ENCODE measurements at places on chromosomes 13 and 19. TPM values are rescaled to one million over a fixed set of nuclear protein-coding genes. Genes with fewer than 3 reads are reported as not detected.
A peak's percentile ranks its signal among the peaks of the same experiment; 100 is the strongest.

Gene FAAP24
- polyA plus RNA-seq, result 3.4 TPM

Gene MYPOP
- polyA plus RNA-seq, result 4.6 TPM

Gene FAM32A
- polyA plus RNA-seq, result 117 TPM

Gene NKG7
- 1.0 TPM for polyA plus RNA-seq

Gene RELB
- 6.2 TPM for polyA plus RNA-seq

Gene ZNF681
- 10.5 TPM for polyA plus RNA-seq

Gene GNG7
- 6.5 TPM for polyA plus RNA-seq

Gene SHISA2
- polyA plus RNA-seq, result 59.0 TPM

Gene FREM2
- polyA plus RNA-seq, result 48.7 TPM

Gene FFAR3
- polyA plus RNA-seq, result not detected

DNA sequence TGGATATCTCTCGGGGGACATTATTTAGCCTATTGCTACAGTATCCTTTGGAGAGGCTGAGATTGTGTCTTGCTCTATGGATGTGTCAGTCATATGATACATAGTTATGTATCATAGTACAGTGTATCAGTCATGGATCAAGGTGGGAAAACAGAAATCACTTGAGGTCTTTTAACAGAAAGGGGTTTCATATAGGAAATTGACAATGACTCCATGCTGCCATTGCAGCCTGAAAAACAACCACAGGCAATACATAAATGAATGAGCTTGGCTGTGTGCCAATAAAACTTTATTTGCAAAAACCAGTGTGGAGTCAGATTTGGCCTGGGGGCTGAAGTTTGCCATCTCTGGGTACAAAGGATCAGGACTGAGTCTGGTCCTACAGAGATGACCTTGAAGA lies 35.4 kb downstream of the COLGALT1 start:
- no peak for DNase-seq

DNA sequence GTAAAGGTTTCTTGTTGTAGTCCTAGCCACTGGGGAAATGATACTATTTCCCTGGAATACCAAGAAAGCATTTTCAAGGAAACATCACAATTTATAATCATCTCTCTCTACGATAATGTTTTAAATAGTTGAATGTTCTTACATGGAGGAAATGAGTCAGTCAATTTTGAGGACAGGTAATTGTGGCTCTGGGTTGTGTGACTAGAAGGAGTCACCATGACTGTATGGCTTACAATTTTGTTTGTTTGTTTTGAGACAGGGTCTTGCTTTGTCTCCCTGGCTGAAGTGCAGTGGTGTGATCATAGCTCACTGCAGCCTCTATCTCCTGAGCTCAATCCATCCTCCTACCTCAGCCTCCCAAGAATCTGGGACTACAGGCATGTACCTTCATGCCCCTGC lies 47.4 kb downstream of the COG3 start:
- DNase-seq, result no peak

GRCh38 chr13:66329988-66330451 lies 900.1 kb downstream of the PCDH9 start:
- no peak for DNase-seq

GRCh38 chr19:47155148-47155547 lies 24.5 kb downstream of the SAE1 start:
- DNase-seq, result no peak

DNA sequence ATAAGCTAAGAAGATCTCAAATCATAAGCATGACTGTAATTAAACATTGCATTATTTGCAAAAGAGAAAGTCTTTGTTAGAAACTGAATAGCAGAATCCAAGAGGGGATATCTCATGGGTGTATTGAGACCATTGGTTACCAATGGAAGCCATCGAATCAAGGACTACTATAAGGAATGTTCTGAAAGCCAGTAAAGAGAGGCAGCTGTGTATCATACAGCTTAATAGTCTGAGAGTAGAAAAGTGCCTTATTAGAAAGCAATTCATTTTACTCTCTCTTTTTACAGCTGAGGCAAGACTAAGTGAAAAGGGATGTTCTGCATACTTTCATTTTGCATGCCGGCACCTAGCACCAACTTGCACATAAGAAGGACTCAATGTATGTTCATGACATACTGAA lies 7.6 kb upstream of the DCT start:
- no peak for DNase-seq

DNA sequence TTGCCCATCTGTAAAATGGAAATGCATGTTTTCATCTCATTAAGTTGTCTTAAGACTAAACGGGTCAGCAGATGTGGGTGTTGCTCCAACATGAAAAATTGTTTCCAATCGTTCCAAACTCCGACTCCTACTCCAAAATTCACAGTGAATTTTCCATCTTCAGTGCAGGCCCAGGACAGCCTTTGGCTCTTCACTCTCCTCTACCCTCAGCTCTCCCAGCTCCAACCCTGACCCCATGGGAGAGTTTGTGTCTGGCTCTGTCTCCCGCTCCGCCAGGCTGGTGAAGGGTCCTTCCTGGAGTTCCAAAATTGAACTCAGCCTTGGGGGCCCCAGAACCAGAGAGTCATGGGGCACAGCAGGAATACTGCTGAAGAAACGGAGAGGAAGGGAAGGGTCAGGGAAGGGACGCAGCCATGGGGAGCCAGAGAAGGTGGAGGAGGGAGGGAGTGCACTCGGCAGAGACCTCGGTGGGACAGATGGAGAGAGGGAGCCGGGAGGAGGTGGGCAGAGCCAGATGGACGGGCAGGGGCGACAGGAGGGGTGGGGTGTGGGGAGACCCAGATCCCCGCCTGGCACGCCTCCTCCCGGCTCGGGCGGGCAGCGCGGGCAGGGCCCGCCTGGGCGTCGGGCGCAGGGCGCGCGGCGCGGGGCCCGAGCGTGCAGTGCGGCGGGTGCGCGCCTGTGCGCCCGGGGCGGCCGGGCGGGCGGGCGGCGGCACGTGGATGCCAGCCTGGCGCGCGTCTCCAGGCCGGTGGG lies 45.6 kb downstream of the CELF5 start:
- DNase-seq, result no peak

GRCh38 chr19:5803441-5803751 lies 1.5 kb upstream of the NRTN start:
- DNase-seq, result no peak

GRCh38 chr13:92991692-92992091 lies 234.9 kb upstream of the GPC6 start:
- DNase-seq, result no peak

- DNase-seq, result peak; percentile 31
These were observed 705.3 kb downstream of the GPC5 start for GRCh38 chr13:92103689-92104153.

DNA sequence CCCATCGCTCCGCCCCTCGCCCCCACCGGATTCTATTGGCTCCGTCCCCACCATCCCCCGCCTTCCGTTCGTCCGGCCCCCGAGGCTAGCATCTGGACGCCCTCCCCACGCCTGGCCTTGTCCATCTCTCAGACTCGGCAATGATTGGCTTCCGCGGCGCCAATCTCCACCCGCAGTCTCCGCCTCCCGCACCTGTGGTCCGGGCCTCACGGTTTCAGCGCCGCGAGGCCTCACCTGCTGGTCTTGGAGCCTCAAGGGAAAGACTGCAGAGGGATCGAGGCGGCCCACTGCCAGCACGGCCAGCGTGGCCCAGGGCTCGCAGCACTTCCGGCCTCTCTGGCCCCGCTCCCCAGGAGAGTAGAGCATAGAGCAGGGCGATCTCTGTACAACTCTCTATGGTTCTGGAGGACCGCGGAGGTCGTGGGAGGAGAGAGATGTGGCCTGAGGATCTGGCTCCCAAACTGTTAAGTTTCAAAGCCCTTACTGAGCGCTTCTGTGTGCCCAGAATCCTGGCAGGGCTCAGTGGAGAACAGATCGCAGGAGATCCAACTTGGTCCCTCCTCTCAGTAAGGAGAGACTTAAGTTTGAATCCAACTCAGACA lies at the start of gene ERCC1:
Gene ERCC1 (minus strand): TSS at position 329 of the 602 bp plus-strand sequence. CDS start 543 bp downstream, outside the sequence.
- DNase-seq, result peak; percentile 92

DNA sequence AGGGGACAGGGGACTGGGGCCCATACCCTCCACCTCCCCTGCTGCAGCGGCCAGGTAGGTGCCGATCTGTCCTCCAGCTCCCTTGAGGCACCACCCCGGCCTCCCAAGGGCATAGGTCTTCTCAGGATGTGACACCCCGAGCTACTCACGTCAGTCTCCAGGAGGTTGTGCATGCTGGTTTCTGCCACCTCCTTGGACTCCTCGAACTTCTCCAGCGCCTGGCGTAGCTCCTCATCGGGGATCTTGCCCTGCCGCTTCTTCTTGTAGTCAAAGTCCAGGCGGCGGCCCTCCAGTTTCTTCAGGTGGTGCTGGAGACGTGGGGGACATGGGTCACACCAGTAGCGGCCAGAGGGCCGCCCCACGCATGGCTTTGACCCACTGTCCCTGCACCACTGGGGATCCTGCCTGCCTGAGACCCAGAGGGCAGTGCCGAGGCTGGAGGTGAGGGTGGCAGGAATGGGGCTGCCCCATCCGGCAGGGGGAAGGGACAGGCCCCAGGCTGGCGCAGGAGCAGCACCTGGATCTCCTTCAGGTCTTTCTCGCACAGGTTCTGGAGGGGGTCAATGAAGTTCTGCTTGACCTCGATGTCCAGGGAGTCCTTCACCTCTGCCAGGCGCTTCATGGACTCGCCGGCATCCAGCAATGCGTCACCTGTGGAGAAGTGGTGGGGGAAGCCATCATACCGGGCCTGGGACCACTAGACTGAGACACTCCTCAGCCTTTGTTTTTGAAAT lies 20.4 kb downstream of the MPND start:
- DNase-seq, result no peak

- DNase-seq, result no peak
These were observed 1124.8 kb upstream of the PRR20A start for GRCh38 chr13:56015919-56016318.

- no peak for DNase-seq
These were observed 67.3 kb upstream of the SLC10A2 start for GRCh38 chr13:103133556-103133955.

DNA sequence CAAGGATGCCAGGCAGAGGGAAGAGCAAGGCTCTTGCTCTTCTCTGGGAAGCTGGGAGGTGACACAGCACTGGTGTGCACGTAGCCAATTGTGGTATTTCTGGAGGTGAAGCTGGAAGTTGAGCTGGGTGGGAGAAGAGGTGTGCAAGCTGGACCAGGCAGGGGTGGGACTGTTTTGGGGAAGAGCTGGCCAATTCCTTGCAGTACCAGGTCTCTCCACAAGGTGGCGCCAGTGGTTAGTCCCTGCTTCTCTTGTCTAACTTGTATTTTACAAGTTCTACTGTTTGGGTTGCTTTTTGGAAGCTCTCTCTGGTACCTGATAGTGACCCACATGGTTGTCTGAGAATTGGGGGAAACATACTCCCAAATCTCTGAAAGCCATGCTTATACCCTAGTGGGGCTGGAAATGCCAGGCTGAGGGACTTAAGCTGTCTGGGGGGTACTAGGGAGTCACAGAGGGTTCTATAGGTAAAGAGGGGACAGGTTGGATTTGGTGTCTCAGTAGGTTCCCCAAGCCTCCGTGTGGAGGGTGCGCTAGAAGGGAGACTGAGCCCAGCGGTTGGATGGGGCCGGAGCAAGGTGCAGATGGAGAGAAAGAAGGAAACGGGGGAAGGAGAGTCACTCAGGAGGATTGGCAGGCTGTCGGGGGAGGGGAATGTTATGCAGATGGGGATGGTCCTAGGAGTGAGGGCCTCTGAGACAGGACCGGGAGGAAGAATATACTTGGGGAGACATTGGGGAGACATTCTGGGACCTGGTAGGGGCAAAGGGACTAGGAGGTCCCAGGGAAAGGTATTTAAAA lies 3.0 kb downstream of the HPN start:
- DNase-seq, result no peak

DNA sequence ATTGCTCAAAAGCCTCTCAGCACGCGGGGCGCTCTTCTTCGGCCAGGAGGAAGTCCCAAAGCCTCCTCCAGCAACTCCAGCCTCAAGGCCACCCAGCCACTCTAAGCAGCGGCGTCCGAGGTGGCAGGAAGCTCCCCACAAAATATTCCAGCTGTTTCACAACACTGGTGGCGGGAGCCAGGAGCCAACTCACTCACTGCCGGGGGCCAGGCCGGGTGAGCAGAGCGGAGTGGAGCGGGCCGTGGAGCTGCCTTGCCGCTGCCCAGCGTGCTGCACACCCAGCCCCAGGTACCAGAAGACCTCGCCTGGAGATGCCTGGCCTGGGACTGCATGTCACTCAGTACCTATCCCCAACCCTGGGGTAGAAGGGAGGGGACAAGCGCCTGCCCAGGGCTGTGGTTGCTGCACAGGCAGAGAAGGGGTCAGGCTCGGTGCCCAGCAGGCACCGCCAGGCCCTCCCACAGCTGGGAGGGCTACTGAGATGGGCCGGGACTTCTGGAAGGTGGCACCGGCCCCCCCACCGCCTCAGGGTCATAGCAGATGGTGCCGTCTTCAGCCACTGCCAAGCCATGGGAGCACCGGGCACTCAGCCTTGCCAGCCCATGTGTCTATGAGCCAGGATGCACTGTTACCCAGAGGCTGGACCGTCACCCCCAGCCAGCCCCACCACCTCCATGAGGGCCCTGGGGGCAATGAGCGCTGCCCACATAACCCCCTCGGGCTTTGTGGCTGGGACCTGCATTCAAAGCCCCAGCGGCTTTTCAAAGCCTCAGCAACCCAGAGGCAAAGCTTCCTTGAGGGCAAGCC lies 59.2 kb downstream of the MLLT1 start:
- no peak for DNase-seq

DNA sequence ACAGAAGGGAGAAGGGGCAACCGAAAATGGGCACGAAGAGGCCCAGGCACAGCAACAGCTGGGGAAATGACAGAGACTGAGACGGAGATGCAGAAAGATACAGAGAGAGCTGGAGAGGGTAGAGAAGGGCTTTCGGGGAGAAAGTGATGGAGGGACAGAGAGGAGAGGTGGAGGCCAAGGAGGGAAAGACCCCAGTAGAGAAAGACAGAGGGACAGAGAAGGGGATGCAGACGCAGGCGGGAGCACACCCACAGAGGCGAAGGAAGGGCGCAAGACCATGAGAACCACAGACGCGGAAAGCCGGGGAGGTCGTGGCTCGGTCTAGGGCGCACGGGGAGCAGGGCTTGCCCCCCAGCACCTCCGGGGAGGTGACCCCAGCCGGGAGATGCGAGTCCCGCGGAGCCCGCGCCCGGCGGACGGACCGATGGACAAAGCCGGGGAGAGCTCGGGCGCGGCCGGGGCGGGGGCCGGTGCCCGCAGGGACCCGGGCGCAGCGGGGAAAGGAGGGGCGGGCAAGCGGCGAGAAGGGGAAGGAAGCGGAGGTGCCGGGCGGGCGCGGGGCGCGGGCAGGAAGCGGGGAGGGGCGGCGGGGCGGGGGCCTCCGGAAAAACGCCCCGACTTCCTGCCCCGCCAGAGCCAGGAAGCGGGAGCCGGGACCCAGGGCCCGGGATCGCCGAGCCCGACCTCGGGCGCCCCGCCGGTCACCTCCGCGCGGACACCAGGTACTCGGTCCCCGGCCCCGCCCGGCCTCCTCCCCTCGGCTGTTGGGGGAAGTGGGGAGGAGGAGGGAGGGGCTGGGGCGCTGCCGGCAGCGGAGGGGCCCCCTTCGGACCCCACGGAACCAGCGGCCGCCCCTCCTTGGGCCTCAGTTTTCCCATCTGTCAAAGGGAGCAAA lies at the start of gene ARHGEF1:
Gene ARHGEF1 (plus strand): TSS at position 617 of the 895 bp plus-strand sequence. CDS start 4,899 bp downstream, outside the sequence.
- no peak for DNase-seq

GRCh38 chr13:70043685-70044084 lies 63.9 kb upstream of the ATXN8OS start:
- no peak for DNase-seq

- DNase-seq, result no peak
These were observed 9.1 kb downstream of the CACTIN start for GRCh38 chr19:3617463-3617862.

GRCh38 chr13:58324161-58324560 lies 692.6 kb downstream of the PCDH17 start:
- DNase-seq, result no peak

GRCh38 chr13:98506322-98506721 lies 70.6 kb downstream of the STK24 start:
- no peak for DNase-seq

All from right renal pelvis (tissue), 4 donors.